ENCODE measurements at places on chromosomes 4 and X.

DNA sequence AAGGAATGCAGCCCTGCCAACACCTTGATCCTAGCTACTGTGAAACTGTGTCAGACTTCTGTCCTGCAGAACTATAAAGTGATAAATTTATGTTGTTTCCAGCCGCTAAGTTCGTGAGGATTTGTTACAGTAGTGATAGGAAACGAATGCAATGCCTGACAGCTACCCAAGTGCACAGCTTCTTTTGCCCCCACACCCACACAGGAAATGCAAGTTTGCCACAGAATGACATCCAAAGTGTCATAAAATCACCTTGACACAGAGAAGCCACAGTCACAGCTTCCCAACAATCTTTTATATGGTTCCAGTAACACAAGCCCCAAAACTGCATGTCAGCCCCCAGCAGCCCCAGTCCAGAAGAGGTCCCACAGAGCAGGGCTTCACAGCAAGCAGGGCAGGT is 216.9 kb upstream of the S100G start:
- no peak for DNase-seq

DNA sequence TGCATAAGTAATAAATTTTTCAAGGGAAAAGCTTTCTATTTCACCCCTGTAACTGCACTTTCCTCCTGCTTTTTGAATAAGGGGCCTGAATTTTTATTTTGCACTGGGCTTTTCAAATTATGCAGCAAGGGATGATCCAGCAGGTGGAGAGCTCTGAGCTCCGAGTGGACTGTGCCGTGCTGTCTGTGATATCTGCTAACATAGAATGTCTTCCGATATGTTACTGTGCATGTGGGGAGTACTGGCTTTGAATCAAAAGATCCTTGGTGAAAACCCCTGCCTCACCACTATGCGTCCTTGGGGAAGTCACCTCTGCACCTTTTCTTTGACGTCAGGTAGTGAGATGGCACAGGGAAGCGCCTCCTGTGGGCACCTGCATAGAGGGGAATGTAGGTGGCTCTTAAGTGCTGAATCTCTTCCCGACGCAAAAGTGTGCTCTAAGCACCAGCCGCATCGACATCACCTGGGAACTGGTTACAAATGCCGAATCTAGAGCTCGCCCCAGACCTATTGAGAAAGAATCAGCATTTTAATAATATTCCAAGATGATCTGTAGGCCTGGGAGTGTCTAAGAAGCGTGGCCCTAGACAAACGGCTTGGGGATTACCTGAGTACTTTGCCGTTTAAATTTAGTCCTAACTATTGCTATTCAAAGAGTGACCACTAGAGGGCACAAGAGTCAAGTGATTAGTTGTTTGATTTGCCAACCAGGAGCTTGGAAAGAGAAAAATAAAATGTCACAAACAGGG is 19.2 kb upstream of the WFS1 start:
- no peak for DNase-seq

GRCh38 chr4:5797866-5798265 is 86.9 kb downstream of the EVC start:
- no peak for DNase-seq

DNA sequence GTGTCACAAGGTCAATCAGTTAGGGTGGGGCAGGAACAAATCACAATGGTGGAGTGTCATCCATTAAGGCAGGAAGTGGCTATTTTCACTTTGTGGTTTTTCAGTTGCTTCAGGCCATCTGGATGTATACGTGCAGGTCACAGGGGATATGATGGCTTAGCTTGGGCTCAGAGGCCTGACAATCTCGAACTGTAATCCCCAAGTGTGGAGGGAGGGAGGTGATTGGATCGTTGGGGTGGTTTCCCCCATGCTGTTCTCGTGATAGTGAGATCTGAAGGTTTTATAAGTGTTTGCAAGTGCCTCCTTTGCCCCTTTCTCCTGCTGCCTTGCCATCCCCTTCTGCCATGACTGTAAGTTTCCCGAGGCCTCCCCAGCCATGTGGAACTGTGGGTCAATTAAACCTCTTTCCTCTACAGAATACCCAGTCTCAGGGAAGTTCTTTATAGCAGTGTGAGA is 36.7 kb upstream of the STS start:
- DNase-seq, result no peak

DNA sequence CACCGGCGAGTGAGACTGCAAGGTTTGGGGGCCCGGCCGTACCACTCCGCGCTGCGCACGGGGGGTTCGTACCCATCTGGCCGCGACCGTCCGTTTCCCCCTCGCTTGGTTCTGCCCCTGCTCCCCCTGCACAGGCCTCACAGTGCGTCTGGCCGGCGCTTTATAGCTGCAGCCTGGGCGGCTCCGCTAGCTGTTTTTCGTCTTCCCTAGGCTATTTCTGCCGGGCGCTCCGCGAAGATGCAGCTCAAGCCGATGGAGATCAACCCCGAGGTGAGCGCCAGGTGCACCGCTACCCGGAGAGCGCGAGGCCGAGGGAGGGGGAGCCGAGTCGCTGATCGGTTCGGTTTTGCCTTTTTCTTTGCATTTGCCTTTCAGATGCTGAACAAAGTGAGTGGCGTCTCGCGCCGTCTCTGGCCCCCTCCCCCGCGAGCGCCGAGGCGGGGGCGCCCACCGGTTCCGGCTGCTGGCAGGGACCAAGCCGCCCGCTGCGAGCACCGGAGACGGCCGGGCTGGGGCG is at the start of gene UCHL1:
Gene UCHL1, plus strand, starts transcription at position 189 of the 517 bp plus-strand sequence. Its CDS starts 49 bp downstream, at position 238.
- DNase-seq, result no peak

- no peak for DNase-seq
These were observed 54.1 kb downstream of the ARHGAP10 start for GRCh38 chr4:147786031-147786430.

DNA sequence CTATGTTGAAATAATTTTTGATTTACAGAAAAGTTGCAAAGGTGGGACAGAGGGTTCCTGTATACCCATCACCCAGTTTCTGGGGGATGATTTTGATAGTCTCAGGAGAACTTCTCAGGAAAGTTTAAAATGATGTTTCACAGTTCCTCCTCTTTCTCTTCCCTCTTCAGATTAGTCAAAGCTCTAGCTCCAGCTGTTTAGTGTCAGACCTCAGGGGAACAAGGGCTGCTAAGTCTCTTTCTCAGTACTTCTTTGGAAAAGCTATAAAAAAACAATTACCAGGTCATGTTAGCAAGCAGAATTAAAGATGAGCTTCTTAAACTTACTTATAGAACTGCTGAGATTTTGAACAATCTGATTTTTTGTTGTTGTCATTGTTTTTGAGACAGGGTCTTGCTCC is 12.2 kb downstream of the IL13RA1 start:
- no peak for DNase-seq

- no peak for DNase-seq
These were observed 413.3 kb downstream of the SPRY1 start for GRCh38 chr4:123809864-123810263.

GRCh38 chrX:5632061-5632614 is 596.5 kb downstream of the NLGN4X start:
- DNase-seq, result no peak

GRCh38 chr4:21795091-21795490 is 153.5 kb downstream of the KCNIP4 start:
- no peak for DNase-seq

DNA sequence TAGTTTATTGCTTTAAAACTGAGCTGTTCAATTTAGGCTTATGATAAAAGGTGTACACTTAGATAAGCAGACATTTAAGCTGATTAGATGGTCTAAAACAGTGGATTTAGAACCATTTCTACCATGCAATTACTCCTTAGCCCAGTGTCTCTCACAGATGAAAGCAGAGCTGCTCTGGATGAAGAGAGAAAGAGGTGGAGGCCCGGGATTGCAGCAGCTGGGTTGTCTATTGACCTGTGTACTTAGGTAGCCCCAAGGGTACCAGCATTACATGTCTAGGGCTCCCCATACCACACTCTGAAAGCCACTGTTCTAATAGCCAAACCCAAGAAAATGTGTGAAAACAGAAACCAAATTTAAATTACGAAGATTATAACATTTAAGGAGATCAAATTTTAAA is 86.0 kb upstream of the GIMD1 start:
- DNase-seq, result no peak

DNA sequence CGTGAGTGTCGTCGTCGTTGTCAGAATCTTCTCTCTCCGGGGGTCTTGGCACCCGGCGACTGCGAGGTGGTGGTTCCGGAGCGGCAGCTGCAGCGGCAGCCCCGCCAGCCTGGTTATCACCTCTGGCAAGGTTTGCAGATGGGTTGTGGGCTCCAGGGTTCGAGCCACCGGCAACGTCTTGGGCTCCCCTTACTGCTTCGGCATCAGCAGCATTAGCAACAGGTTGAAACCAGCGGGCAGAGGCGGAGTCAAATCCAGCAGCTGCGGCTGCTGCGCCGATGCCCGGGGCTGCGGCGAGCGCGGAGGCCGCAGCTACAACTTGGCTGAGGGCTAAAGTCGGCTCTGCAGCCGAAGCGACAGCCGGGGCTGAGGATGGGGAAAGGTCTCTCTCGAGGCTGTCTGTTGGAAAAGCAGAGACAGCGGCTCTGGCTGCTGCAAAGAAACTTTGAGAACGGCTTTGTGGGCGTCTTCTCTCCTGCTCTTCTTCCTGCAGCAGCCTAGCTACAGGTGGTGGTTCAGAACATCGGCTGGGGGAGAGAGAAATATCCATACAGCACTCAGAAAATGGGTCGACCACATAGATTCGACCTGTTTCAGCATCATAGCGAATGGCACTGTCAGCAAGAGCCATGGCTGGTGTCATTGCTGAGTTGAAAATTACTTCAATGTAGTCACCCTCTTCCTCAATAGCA is 3.6 kb downstream of the IRS4 start:
- no peak for DNase-seq

DNA sequence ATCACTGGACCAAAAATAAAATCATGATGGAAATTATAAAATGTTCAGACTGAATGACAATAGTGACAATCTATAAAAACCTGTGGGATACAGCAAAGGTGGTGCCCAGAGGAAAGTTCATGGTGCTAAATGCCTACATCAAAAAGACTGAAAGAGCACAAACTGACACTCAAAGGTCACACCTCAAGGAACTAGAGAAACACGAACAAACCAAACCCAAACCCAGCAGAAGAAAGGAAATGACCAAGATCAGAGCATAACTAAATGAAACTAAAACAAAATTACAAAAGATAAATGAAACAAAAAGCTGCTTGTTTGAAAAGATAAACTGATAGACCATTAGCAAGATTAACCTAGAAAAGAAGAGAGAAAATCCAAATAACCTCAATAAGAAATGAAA is 78.7 kb downstream of the ANAPC10 start:
- DNase-seq, result no peak

GRCh38 chr4:114654592-114654991 is 56.0 kb downstream of the UGT8 start:
- no peak for DNase-seq

- DNase-seq, result no peak
These were observed 105.2 kb upstream of the FRG1 start for GRCh38 chr4:189835505-189835904.

DNA sequence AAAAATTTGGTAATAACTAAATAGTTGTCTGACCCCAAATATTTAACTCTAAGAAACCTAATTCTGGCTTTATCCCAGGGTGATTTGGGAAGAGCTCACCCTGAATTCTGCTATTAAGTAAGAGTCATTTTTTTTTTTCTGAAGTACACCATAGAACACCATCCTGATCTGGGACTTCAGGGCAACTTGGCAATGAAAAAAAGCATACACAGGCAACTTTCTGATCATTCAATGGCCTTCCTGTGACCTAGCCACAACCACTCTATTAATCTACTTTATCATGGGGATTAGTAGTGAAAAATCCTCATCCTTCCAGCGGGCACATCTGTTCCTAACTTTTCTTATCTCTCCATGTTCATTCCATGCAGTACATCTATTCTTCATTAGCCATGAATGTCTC is 333.2 kb upstream of the MAD2L1 start:
- DNase-seq, result no peak

- DNase-seq, result no peak
These were observed 163.1 kb downstream of the PALLD start for GRCh38 chr4:168659741-168660465.

- DNase-seq, result no peak
These were observed 1.6 kb downstream of the SLC10A6 start for GRCh38 chr4:86847571-86847970.

- DNase-seq, result no peak
These were observed 24.2 kb upstream of the PPM1K start for GRCh38 chr4:88308587-88308986.

DNA sequence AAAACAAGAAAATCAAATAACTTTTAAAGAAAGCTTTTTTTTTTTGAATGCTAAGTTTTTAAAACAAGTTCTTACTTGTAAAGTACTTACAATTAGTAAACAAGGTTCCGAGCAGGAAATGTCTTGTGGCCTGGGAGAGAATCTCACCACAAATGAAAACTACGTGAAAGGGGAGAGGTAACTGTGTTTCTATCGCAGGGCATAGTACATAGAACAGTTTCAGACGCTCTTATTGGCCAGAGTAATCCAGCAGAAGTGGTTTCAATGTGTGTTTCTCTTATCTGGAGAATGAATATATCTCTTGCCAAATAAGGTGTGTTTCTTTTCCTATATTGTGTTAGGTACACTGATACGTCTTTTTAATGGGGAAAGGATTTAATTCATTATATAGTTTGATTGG is at the start of gene PLAC8:
Gene PLAC8, minus strand, starts transcription at position 154 of the 400 bp plus-strand sequence. CDS start 6,808 bp downstream, outside the sequence.
- DNase-seq, result peak; percentile 81

DNA sequence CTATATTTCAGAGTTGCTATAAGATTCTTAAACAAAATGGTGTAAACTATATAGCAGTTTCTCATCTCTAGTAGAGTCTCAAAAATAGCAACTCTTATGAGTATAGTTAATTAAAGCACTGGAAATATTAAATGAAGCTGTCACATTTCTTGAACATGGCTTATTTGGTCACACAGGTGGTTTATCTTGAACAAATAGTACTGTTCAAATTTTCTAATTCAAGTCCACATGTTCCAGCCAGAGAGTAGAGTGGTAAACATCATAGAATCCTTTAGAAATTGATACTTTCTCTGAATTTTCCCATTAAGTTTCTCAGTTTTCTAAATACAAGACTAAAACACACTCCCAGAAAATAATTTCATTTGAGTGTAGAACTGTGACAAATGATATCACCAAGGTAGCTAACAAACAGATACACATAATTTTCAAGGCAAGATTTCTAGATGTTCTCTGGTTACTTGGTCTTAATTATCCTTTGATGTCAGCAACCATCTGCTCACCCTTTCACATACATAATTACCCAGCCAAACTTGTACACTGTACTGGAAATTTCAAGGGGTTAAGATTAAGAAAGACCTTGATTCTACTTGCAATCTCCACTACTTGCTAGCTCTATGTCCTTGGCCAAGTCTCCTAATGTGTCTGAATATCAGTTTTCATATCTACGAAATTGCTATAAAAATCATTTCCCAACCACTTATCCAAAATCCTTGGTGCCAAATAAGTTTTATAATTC is 24.3 kb upstream of the PAK3 start:
- no peak for DNase-seq

- DNase-seq, result no peak
These were observed 22.3 kb downstream of the UGT2A2 start for GRCh38 chr4:69617083-69617694.

GRCh38 chr4:158102904-158103303 is 69.9 kb downstream of the GASK1B start:
- no peak for DNase-seq
